A549 treated with DMSO at 1 μM for 4 hours (cell line): ENCODE measurements at places on chromosomes 16 and 17. TPM values are rescaled to one million over a fixed set of nuclear protein-coding genes. Genes with fewer than 3 reads are reported as not detected.

Gene HAS3
- 34.4 to 49.5 TPM (median 44.1 TPM) in 5 replicates for total RNA-seq

Gene ST6GALNAC2
- 0.18 to 0.52 TPM (median 0.25 TPM) in 5 replicates for total RNA-seq

Gene SCPEP1
- 37.7 to 45.7 TPM (median 42.5 TPM) in 5 replicates for total RNA-seq

Gene RNF167
- 93.0 to 144 TPM (median 121 TPM) in 5 replicates for total RNA-seq

Gene TMEM238L
- total RNA-seq: not detected in 5 replicates

Gene PRAC1
- total RNA-seq: not detected in 5 replicates

Gene PYY
- total RNA-seq: 0.17 TPM in 1 of 5 replicates, not detected in the others

Gene TBC1D3G
- total RNA-seq: not detected in 5 replicates

Gene FADS6
- total RNA-seq: 0.10 TPM in 1 of 5 replicates, not detected in the others

Gene ALDOC
- 1.4 to 2.3 TPM (median 1.8 TPM) in 5 replicates for total RNA-seq

Gene CD79B
- 0.08 to 0.18 TPM (median 0.13 TPM) in 3 of 5 replicates, not detected in the others for total RNA-seq

Gene JMJD8
- 67.9 to 83.7 TPM (median 77.0 TPM) in 5 replicates for total RNA-seq

Gene PRR35
- 0.05 to 0.17 TPM (median 0.09 TPM) in 5 replicates for total RNA-seq

Gene BCL6B
- 0.09 TPM in 1 of 5 replicates, not detected in the others for total RNA-seq

Gene TBC1D26
- total RNA-seq: not detected in 5 replicates

Gene NRN1L
- total RNA-seq: 0.22 to 0.29 TPM in 2 of 5 replicates, not detected in the others

Gene ZFP1
- total RNA-seq: 10.1 to 13.0 TPM (median 12.8 TPM) in 5 replicates

Gene USP43
- total RNA-seq: 4.4 to 5.9 TPM (median 5.1 TPM) in 5 replicates

Gene TRPV3
- total RNA-seq: 0.18 to 0.44 TPM (median 0.41 TPM) in 5 replicates

Gene PLA2G10
- total RNA-seq: 0.17 to 0.25 TPM in 2 of 5 replicates, not detected in the others

Gene TMEM98
- 43.5 to 50.3 TPM (median 47.1 TPM) in 5 replicates for total RNA-seq

Gene SULT1A2
- 0.09 to 0.22 TPM (median 0.15 TPM) in 3 of 5 replicates, not detected in the others for total RNA-seq

Gene ZPBP2
- not detected in 5 replicates for total RNA-seq

Gene HASPIN
- total RNA-seq: 14.8 to 19.7 TPM (median 15.7 TPM) in 5 replicates

Gene CASKIN2
- total RNA-seq: 8.2 to 12.4 TPM (median 11.1 TPM) in 5 replicates

Gene KRTAP4-4
- not detected in 5 replicates for total RNA-seq

Gene ABCC12
- 0.03 to 0.37 TPM (median 0.15 TPM) in 4 of 5 replicates, not detected in the other for total RNA-seq

Gene CBLN1
- 0.06 to 0.24 TPM (median 0.08 TPM) in 4 of 5 replicates, not detected in the other for total RNA-seq

Gene GPR142
- not detected in 5 replicates for total RNA-seq

Gene SYNRG
- 12.1 to 16.6 TPM (median 15.7 TPM) in 5 replicates for total RNA-seq

Gene GLIS2
- total RNA-seq: 26.2 to 34.2 TPM (median 31.1 TPM) in 5 replicates

Gene MSL1
- total RNA-seq: 53.8 to 66.7 TPM (median 63.0 TPM) in 5 replicates

Gene ADAMTS18
- total RNA-seq: 0.02 TPM in 1 of 5 replicates, not detected in the others

Gene SEPTIN12
- total RNA-seq: not detected in 5 replicates

Gene RAB11FIP4
- 1.5 to 3.5 TPM (median 1.7 TPM) in 5 replicates for total RNA-seq

Gene KIF2B
- total RNA-seq: not detected in 5 replicates

Gene GAST
- total RNA-seq: 0.23 to 0.57 TPM (median 0.26 TPM) in 3 of 5 replicates, not detected in the others

Gene GALR2
- 0.22 to 1.6 TPM (median 1.3 TPM) in 5 replicates for total RNA-seq

Gene CCDC200
- total RNA-seq: not detected in 5 replicates

Gene GUCY2D
- total RNA-seq: not detected in 5 replicates

Gene FOXF1
- total RNA-seq: not detected in 5 replicates

Gene ANKS4B
- 0.06 to 0.23 TPM (median 0.14 TPM) in 5 replicates for total RNA-seq

Gene SPATA22
- total RNA-seq: not detected in 5 replicates

Gene SHISA9
- total RNA-seq: 0.06 to 0.11 TPM (median 0.07 TPM) in 4 of 5 replicates, not detected in the other

Gene CHD9NB
- 0.69 to 1.8 TPM (median 1.6 TPM) in 5 replicates for total RNA-seq

Gene P2RX5
- 12.3 to 23.6 TPM (median 21.9 TPM) in 5 replicates for total RNA-seq

Gene KCNH4
- total RNA-seq: 0.31 to 0.60 TPM (median 0.44 TPM) in 5 replicates

Gene GSG1L2
- not detected in 5 replicates for total RNA-seq

Gene FXR2
- total RNA-seq: 59.9 to 63.2 TPM (median 61.1 TPM) in 5 replicates

Gene KRTAP4-9
- total RNA-seq: 0.20 TPM in 1 of 5 replicates, not detected in the others

Gene NME4
- total RNA-seq: 293 to 451 TPM (median 381 TPM) in 5 replicates

Gene SLC16A13
- total RNA-seq: 8.0 to 13.7 TPM (median 11.4 TPM) in 5 replicates

Gene FTSJ3
- total RNA-seq: 58.9 to 69.1 TPM (median 61.6 TPM) in 5 replicates

Gene C16orf90
- total RNA-seq: not detected in 5 replicates

Gene PRSS33
- 0.12 TPM in 1 of 5 replicates, not detected in the others for total RNA-seq

Gene CLEC18A
- total RNA-seq: 0.07 to 0.20 TPM (median 0.14 TPM) in 4 of 5 replicates, not detected in the other

Gene RPL38
- total RNA-seq: 2,565 to 3,522 TPM (median 2,722 TPM) in 5 replicates

Gene RNU2-1
- total RNA-seq: not detected in 5 replicates

Gene TAC4
- not detected in 5 replicates for total RNA-seq

Gene SLC38A8
- total RNA-seq: not detected in 5 replicates
